ENCODE measurements at places on chromosomes 2 and 18.

DNA sequence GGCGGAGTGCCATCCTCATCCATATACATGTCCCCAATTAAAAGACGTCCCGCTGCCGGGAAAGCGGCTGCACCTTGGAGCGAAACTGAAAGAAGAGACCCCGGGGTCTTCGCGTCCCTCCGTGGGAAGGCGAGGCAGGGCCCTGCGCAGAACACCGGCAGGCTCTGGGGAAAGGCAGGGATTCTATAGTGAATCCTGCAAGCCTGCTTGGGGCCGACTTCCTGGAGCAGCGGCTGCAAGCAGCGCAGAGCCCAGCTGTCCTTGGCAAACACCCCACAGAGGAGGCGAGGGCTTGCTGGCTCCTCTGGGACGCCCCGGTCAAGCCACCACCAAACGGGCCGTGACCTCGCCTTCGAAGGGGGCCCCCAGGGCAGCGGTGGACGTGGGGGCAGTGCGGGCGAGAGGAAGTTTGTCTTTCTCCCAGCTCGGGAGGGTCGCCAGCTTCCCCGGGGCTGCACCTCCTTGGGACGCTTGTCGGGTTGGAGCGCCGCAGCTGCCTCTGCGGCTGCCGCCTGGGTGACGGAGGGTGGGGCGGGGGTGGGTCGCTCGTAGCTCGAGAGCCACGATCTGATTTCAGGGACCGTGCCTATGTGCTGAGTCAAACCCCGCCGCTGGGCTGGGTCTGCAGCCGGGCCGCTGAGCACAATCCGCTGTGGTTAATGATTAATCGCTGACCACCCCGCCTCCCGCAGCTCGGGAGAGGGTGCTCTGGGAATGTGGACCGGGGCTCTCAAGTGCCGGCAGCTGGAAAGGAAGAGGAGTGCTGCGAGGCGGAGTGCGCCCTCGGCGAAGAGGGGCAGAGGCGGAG, 486 bp upstream of the GPR39 start:
- no peak for DNase-seq

DNA sequence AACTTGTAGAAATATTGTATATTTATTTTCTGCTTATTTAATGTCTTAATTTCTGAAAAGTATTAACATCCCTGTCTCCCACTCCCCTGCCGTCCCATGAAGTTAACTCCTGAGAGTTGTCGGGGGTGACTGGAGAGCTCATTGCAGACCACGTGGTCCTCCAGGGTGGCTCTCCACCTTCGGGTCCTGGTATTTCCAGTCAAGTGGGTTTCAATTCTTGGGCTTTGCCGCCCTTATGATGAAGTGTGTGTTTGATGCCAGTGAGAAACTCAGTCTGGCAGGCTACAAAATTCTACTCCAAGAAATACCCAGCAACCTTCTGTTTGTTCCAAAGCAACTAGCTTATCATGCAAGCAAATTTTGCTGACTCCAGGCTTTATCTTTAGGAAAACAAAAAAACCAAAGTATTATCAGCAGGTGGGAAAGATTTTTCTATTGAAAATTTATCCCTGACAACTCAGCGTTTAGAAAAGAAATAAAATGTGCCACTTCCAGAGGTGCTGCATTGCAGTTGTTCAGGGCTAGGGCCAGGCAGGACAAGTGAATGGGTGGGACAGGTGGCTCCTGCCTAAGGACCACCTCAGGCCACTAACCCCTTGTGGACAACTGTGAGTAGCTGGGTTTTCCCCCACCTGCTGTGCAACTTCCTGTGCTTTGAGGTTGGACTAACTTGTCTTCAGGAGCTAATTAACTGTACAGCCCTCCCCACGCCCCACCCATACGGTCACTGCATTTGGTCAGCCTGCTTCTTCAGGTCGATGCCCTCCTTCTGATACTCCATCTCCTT, 46.6 kb downstream of the BCL2L11 start:
- no peak for DNase-seq

GRCh38 chr18:12315490-12315889, 7.4 kb downstream of the TUBB6 start:
- no peak for DNase-seq

- peak; percentile 94 for DNase-seq
Observed at GRCh38 chr18:55401638-55402191, 186.3 kb downstream of the TCF4 start.

DNA sequence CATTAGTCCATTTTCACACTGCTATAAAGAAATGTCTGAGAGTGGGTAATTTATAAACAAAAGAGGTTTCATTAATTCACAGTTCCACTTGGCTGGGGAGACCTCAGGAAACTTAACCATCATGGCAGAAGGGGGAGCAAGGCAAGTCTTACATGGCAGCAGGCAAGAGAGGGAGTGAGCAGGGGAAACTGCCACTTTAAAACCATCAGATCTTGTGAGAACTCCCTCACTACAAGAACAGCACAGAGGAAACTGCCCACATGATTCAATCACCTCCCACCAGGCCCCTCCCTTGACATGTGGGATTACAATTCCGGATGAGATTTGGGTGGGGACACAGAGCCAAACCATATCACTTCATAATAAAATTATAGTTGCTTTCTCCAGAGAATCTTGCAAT, 365.5 kb upstream of the ID2 start:
- no peak for DNase-seq

- DNase-seq: no peak
Observed at GRCh38 chr2:57891086-57891712, 155.4 kb upstream of the VRK2 start.

DNA sequence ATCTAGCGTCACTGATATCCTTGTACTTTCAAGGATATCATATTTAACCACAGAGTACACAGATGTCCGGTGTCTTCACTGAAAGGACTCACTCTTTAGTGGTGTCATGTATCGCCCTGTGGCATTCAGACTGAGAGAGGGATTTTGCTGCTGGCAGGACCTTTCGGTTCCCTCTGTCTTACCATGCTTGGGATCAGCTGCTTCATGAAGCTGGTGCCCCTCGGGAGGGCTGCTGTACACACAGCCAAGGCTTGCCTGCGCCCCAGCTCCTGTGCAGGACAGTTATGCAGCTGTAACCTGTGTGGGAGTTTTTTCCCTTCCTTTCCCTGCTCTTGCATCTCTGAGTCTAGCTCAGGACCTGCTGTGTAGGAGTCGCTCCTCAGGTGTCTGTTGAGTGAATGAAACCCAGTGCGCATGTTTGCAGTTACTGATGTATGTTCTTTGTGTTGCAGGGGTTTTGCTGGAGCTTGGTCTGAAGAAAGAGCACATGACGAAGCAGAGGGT, 64.4 kb downstream of the GREB1 start:
- DNase-seq: no peak

DNA sequence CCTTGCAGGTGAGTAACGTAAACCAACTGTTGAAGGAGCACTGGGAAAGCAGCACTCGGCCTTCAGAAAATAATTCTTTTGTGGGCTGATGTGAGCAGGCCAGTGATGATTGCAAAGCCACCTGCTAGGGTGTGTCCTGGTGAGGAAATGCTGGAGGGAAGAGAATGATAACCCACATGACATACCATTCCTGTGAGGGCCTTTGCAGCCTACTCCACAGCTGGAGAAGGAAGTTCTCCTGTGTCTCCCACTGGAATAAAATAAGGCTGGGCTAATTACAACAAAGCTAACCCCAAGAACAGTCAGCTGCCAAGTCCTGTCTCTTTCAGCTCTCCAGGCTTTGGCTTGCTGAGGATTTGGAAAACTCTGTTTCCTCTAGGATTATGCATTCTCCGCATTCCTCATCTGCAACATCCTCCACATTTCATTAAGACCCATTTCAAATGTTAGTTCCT, 16.7 kb upstream of the DSG1 start:
- DNase-seq: no peak

- no peak for DNase-seq
Observed at GRCh38 chr2:44952143-44952805, 10.8 kb downstream of the SIX3 start.

DNA sequence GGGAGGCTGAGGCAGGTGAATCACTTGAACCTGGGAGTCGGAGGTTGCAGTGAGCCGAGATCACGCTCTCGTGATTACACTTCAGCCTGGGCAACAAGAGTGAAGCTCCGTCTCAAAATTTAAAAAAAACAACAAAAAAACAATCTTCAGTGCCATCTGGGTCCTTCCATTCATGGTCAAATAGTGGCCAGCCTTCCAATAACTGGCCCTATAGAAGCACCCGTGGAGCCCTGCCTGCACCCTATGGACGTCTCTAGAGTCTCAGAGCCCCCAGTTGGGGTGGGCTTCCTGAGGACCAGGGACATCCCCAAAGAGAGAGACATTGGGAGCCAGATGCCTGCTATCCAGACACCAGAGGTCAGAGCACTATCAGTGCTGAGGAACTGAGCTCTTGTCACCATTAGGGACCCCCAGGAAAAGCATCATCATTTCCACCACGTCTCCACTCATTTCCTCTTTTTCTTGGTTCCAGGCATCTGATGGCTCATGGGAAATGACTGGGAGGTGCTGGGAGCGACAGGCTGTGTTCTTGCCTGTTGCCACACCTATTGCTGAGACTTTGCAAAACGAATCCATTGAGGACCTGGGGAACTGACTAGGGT, 9.4 kb downstream of the NEU2 start:
- DNase-seq: no peak

- DNase-seq: no peak
Observed at GRCh38 chr2:178306352-178307073, 112.2 kb downstream of the OSBPL6 start.

DNA sequence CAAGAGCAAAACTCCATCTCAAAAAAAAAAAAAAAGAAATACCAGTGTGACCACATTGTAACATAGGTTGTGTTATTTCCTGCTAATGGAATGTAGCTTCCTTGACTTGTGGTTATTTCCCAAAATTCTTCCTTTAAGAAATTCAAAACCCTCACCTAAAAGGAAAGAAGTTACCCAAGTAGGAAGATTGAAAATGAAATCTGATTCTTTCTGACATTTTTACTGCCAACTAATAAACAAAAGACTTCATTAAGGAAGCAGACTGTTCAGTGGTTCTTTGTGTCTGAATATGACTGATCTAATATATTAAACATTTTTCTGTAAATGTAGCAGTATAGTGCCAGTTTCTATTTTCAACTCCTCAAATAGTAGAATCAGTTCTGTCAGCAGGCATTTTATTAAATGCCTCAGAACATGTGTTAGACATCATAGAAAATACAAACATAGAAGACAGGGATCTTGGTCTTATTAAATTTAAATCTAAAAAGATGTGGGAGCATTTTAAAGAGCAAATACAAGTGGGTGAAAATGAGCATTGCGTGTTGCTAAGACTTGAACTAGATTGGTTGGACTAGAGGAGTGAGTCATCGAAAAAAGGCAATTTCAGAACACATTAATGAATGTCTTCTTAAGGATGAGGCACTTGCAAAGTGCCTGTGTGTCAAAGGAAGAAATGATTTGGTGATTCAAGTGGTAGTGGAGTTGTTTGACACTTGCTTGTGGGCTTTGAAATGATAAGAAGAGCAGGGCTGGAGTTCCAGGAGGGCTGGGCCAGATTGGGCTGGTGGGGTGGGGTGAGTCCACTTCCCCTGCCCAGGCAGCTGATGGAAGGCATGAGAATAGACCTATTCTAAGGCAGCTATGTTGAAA, 53.4 kb downstream of the PKP4 start:
- DNase-seq: no peak

DNA sequence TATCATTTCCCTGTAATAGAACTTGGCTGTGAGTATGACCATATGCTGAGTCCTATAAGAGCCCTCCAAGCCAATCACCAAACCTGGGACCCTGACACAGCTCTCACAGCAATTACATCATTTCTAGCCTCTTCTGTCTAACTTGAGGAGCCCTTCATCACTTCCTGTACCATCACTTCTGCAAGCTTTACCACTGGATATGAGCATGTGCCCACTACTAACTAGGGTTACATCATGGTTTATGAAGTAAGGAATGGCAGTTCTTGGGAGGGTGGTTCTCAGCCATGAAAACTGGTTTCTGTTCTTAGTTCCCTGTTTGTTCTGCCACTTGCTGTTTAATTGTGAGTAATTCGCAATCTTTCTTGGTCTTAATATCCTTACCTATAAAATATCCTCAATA, 31.0 kb upstream of the EPB41L3 start:
- no peak for DNase-seq

DNA sequence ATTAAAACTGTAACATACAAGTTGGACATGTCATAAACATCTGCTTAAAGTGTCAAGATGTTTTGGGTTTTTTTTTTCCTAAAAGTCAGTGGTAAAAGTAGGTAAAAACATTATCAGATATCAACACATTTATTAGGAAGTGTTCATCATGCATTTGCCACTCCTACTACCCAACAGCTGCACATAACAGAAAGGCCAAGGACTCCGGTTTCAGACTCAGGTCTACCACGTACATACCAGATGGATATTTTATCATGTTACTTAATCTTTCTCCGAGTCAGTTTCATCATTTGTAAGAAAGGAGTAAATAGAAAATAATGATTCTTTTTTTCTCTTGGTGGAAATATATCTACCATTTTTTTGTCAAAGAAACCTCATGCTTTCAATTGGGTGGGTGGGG, 192.3 kb downstream of the UBE2E3 start:
- DNase-seq: no peak

DNA sequence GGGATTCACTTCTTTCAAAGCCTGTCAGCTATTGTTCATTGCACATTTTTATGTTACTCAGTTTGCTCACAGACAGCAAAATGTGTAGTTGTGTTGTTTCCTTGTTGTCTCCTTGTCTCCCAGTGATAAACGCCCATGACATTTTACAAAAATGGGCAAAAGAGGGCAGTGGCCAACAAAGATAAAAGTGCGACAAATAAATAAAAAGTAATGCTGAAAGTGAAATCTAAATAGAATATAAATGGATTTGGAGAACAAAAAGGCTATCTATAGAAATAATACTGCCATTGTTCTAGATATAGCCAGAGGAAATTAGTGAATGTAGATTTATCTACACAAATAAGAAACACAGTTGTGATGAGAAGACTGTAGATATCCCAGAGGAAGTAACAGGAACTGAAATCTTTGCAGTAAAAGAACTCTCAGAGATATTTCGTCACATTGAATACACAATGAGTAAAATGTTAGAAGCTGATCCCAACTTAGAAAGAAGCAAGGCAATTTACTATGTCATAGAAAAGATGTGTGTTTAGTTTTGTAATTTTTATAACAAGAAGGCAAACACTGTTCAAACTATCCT, 1186.2 kb upstream of the FAM98A start:
- no peak for DNase-seq

DNA sequence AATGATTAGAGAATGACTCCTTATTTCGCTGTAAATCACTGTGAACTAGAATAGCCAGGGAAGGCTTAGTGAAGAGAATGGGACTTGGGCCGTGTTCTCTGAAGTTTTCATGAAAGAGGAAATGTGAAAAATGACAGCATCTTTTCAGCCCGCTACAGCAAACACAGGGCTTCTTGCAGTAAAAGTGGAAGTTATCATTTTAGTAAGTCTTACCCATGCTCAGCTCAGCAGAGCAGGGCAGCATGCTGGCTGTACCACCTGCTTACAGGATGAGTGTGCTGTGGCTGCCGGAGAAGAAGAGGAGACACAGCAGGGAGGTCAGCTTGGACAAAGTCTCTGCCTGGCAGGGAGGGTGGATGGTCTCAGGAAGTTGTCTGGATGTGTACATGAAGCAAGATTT, 300.7 kb upstream of the DLGAP1 start:
- no peak for DNase-seq

All from glomerular endothelial cell (primary cell).